ENCODE measurements at places on chromosomes 12 and 14.

- DNase-seq: no peak
These were observed 15.7 kb downstream of the ANO6 start for GRCh38 chr12:45231515-45232145.

DNA sequence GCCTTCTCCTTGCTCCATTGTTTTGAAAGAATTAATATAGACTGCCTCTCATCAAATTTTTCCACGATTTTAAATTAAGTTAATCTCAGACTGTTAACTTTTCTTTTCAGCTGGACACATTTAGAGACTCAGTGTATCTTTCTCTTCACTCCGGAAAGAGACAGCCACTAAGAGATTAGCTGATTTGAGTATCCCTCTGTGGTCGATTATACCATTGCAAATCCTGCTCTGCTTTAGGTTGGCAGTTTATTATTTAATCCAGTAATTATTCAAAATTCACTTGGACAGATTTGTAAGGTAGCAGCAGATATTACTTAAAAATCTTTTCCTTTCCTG, 588 bp upstream of the TWF1 start:
- DNase-seq: no peak

- no peak for DNase-seq
These were observed 30.6 kb downstream of the FBXO21 start for GRCh38 chr12:117159674-117160073.

DNA sequence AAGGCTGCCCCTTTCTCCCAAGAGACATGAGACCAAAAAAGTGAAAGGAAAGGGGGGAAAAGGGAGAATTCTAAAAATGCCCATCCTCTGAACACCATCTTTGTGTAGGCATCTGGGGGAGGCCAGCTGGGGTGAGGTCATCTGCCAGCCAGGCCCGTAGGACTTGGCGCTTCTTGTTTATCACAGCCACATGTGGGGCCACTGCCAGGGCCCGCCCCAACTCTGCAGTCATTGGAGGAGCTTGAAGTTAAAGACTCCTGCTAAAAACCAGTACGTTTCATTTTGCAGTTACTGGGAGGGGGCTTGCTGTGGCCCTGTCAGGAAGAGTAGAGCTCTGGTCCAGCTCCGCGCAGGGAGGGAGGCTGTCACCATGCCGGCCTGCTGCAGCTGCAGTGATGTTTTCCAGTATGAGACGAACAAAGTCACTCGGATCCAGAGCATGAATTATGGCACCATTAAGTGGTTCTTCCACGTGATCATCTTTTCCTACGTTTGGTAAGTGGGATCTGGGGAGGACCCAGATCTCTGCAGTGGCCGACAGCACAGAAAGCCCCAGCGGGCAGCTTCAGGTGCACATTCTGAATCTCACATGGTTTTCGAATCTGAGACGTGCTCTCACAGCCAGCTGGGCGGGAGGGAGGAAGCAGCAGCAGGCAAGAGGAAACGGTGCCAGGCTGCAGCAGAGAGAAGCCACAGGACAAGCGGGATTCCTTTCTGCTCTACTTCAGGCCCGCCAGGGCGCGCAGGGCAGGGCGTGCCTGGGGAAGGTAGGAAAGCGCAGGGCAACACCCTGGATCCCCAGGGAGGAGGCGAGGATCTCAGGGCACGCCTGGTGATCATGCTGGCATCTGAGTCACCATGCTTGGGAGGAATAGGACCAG, at the start of gene P2RX7:
TSS of gene P2RX7 (plus strand) at position 276 of the 881 bp plus-strand sequence. CDS start at position 371, 95 bp downstream.
- DNase-seq: peak; percentile 66

GRCh38 chr12:100484183-100484886, 10.7 kb downstream of the NR1H4 start:
- no peak for DNase-seq

DNA sequence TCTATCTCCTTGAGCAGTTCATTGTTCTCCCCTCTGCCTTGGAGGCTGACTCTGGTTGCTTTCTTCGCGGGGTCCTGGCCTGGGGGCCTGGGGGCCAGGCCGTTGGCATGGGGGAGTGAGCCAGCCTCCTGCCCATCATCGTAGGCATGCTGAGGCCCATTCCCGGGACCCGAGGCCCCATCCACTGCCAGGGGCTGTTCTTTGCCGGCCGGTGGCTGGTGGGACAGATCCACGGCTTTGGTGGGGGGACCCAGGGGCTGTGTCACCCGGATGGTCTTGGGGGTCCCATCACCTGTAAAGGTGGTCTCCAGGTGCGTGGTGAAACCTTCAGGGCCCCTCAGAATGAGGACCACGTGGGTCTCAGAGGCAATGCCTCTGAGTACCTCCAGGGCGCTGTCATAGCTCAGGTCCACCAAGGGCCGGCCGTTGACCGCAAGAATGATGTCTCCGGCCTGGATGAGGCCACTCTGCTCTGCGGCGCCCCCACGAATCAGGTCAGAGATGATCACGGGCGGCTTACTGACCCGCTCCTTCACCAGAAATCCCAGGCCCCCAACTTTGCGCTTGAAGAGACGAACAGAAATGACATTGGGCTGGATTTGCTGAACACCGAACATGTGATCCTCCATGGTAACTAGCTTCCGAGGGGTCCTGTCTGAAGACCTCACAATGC, 30.8 kb downstream of the NOS1 start:
- no peak for DNase-seq

Data from NCI-H446 (cell line).